ENCODE measurements at places on chromosomes 3 and 15. TPM values are rescaled to one million over a fixed set of nuclear protein-coding genes. Genes with fewer than 3 reads are reported as not detected.

DNA sequence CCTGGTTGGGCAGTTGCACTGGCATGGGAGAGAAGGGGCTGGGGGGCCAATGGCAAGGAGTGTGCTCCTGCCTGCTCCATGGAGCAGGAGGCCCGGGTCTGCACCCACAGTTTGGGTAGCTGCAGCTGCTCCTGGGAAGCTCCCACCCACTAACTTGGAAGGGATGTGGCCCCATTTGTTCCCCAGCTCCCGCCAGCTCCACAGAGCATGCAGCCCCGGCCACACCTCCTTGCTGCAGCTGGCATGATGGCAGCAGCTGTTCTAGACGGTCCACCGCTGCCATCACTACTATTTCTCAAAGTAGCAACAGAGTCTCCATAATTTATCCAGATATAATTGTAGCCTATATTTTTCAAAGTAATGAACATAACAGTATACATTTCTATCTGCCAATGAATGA is 65.8 kb downstream of the PIK3CB start:
- DNase-seq, result no peak

DNA sequence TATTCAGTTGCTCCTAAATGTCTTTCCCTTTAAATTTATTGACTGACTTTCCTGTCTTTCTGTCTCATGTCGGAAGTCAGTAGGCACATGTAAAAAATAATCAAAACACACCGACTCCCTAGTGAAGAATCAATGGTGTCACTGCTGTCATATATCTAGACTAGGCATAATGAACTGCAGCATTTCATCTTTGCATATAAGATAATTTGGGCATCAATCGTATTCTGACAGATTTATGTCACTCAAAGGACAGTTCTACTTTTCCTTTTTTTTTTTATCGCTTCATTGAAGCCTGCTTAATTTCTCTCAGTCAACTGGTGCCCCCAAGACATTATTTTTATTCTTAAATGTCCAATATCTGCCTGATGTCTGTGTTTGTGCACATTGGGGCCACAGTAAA is 206.3 kb downstream of the MEIS2 start:
- DNase-seq, result no peak

DNA sequence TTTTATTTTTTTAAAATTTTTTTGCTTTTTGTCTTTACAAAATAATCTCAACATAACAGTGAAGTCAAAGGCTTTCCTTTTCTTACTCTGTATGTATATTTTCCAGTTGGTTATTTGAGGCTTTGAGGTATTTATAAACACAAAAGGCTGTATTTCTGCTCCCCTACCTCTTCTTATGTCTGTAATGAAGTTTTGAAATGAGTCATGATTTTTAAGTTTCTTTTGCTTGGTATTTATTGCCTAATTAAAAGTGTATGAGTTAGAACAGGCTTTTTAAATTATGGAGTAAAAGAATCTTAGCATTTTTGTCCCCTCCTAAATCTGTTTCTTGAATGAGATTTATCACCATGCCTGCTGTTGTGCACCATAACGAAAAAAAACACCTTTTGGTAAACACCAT is 66.0 kb downstream of the DCUN1D1 start:
- DNase-seq, result no peak

DNA sequence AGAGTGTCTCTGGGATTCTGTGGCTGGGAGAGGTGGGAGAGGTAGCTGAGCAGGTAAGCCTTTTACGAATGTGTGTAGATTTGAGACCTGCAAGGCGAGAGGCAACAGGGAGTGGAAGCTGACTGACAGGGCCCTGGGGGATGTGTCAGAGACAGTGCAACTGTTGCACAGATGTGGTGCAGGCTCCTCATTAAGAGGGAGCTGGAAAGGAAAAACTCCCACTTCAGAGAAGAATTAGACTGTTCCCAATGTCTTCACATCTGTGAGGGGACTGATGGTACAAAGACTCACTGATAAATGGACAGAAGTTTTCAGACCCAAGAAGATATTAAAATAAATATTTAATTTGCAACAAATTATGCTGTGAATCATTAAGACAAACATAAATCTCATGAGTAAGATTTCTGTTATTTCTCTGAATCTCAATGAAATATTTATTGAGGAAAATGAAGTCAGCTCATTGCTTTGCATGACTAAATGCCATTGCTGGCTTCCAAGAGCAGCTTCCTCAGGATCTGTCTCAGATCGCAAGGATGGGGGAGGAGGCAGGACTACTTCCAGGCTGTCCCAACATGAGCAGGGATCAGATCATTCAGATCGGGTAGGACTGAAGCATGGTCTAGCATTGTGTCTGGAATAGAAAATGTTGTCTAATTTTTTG is 127.3 kb upstream of the ROPN1 start:
- no peak for DNase-seq

GRCh38 chr3:70829092-70829491 is 516.7 kb upstream of the MDFIC2 start:
- no peak for DNase-seq

DNA sequence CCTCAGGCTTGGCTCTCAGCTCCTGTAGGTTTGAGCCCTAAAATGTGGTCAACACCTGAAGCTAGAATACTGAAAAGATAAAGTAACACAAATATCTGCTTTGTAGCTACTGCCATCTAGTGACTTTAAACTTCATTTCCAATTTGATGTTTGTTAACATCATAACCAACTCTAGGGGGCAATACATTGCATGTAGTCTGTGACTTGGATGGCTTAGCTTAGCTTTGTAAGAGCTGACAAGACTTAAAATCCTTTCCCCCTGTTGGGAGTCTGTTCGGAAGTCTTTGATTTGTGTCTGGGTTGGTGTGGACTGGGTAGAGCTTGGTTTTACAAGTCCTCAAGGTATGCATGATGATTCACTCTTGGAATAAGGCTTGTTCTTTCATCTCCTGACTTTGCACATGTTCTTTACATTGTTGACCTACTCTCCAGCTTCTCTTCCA is 51.7 kb downstream of the SCN11A start:
- DNase-seq, result peak; percentile 66

- no peak for DNase-seq
Observed at GRCh38 chr15:43748376-43748775, 2.1 kb downstream of the PDIA3 start.

- DNase-seq, result no peak
Observed at GRCh38 chr3:16063603-16064002, 110.9 kb upstream of the GALNT15 start.

DNA sequence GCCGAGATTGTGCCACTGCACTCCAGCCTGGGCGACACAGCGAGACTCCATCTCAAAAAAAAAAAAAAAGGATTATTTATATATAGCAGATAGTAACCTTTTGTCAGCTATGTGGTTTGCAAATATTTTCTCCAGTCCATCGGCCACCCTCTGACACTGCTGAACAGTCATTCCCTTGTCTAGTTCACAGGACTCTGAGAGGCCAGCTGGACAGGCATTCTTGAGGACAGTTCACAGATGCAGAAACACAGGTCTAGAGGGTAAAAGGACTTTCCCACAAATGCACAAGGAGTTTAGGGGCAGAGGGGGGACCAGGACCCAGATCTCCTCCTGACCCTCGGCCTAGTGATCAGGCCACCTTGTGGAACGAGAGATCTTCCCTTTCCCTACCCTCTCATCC is 7.5 kb upstream of the TMEM40 start:
- DNase-seq, result no peak

GRCh38 chr3:156888176-156888575 is 62.0 kb downstream of the LEKR1 start:
- DNase-seq, result no peak

- no peak for DNase-seq
Observed at GRCh38 chr3:119314821-119315220, 20.6 kb downstream of the ARHGAP31 start.

GRCh38 chr3:186959029-186959624 is 28.8 kb downstream of the ST6GAL1 start:
- no peak for DNase-seq

- no peak for DNase-seq
Observed at GRCh38 chr3:20515834-20516233, 329.8 kb upstream of the SGO1 start.

- no peak for DNase-seq
Observed at GRCh38 chr3:65539616-65540015, 499.1 kb downstream of the MAGI1 start.

GRCh38 chr15:64090527-64090926 is 3.1 kb downstream of the CIAO2A start:
- DNase-seq, result no peak

DNA sequence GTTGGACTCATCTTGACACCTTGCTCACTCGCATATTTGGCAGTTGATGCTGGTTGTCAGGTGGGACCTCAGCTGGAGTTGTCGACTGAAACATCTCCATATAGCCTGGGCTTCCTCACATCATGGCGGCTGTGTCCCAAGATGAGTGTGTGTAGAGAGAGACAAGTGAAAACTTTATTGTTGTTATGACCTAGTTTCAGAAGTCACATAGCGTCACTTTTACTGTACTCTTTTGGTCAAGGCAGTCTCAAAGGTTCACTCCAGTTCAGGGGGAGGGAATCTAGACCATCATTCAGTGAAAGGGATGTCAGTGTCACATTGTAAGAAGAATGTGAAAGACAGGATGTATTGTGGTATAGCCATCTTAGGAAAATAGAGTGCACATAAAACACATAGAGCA is 214.2 kb downstream of the ITPR1 start:
- DNase-seq, result no peak

- DNase-seq, result no peak
Observed at GRCh38 chr3:71492566-71492965, 91.0 kb downstream of the FOXP1 start.

DNA sequence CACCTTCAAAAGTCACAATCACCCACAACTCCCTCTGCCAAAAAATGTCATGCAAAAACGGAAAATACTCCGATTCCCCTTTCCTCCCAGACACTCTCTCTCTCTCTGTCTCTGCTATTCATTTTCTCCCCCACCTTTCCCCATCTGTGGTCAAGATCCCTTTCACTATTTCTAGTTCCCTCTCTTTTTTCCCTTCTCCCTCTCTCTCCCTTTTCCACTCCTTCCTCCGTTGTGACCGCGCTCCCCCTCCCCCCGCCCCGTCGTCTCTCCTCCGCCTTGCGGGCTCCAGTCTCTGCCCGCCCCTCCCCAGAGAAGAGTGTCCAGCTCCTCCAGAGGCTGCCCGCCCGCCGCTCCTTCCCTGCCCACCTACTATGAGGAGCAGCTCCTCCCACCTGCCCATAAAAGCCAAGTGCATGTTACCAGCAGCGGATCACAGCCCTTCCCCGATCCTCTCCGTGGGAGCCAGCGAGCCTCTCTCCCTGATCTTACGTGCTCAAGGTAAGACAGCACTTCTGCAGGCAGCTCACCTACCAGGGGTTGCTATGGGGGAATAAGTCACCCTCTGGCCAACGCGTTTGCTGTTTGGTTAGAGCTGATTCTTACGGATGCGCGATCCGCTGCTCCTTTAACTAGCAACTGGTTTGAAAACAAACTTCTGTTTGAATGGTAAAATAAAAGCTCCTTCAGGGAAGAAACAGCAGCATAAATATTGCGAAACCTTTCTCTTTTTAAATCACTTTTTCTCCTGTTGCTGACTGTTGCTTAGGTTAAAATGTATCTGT is at the start of gene COL8A1:
COL8A1 (plus strand) TSS at position 428 of the 782 bp plus-strand sequence. CDS start 152,089 bp downstream, outside the sequence.
- DNase-seq, result no peak

- no peak for DNase-seq
Observed at GRCh38 chr3:42498791-42499477, 3.5 kb upstream of the VIPR1 start.

- DNase-seq, result peak; percentile 64
Observed at GRCh38 chr15:29348336-29348914, 78.8 kb upstream of the NSMCE3 start.

DNA sequence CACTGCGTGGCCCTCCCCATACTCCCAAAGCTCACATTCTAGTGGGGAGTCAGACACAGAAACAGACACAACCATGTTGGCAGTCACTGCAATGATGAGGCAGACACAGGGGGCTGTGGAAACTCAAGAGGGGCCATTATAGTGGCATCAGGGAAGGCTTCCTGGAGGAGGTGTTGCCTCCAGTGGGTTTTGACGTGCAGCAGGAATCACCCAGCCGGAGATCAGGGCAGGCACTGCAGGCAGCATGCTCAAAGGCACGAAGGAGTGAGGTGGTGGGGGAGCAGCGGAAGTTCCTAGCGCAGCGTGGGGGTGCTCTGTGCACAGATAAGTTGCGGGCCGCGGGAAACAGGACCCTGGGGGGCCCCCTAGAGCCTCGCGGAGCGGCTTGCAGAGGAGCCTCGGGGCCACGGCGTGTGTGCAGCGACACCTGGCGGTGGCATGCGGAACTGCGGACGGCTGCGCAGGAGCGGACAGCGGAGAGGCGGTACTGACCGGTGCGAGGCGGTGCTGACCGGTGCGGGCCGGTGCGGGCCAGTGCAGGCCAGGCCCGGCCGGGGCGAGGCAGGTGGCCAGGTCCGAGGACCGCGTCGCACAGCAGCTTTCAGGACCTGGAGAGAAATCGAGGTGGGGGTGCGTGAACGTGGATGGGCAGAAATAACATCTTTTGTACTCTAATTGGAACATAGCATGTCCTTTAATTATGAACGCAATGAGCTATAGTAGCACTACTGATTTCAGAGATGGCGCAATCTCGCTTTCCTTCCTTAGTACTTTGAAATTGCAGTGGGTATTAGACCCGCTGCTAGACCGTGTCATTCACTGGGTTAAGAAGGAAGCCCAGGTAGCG is 101.5 kb downstream of the FBLN2 start:
- no peak for DNase-seq

GRCh38 chr3:195774917-195775316 is 36.8 kb downstream of the MUC4 start:
- DNase-seq, result no peak

The SLC6A11 gene
- total RNA-seq, result 0.42 TPM

The IMPG2 gene
- total RNA-seq, result 2.3 TPM

The C3orf20 gene
- total RNA-seq, result 0.26 TPM

The SPESP1 gene
- 1.2 TPM for total RNA-seq

The TLR9 gene
- total RNA-seq, result 0.11 TPM

The PLOD2 gene
- 114 TPM for total RNA-seq

The EPHB1 gene
- 1.6 TPM for total RNA-seq

The SLC6A20 gene
- total RNA-seq, result 0.16 TPM

The SERP1 gene
- total RNA-seq, result 144 TPM

The CEMIP gene
- total RNA-seq, result 1.3 TPM

The TMCO5A gene
- not detected for total RNA-seq
